ENCODE measurements at places on chromosomes 3 and 15.

GRCh38 chr3:27712136-27713077, 9.7 kb downstream of the EOMES start:
- peak; percentile 76 for DNase-seq

GRCh38 chr3:187567661-187568121, 102.5 kb downstream of the SST start:
- peak; percentile 86 for DNase-seq

GRCh38 chr15:78944669-78945407, at the start of gene CTSH:
Gene CTSH (minus strand): TSS chr15:78945046. CDS start chr15:78944981, 65 bp downstream.
- DNase-seq: peak; percentile 35

GRCh38 chr3:64266065-64266931, 41.0 kb upstream of the PRICKLE2 start:
- DNase-seq: peak; percentile 97

GRCh38 chr3:52248816-52249547, 3.4 kb downstream of the PPM1M start:
- DNase-seq: no peak

- DNase-seq: peak; percentile 81
These were observed at the start of gene MPI for GRCh38 chr15:74889883-74890664. Gene MPI (plus strand): TSS chr15:74890042. CDS start chr15:74890074, 32 bp downstream.

- DNase-seq: no peak
These were observed 10.6 kb downstream of the ACAA1 start for GRCh38 chr3:38126121-38126892.

GRCh38 chr3:187721055-187721454, 18.7 kb upstream of the RTP2 start:
- DNase-seq: no peak

- peak; percentile 53 for DNase-seq
These were observed 9.6 kb upstream of the PSMD2 start for GRCh38 chr3:184289426-184289938.

- peak; percentile 79 for DNase-seq
These were observed 340.8 kb upstream of the DCBLD2 start for GRCh38 chr3:99242271-99242670.

DNA sequence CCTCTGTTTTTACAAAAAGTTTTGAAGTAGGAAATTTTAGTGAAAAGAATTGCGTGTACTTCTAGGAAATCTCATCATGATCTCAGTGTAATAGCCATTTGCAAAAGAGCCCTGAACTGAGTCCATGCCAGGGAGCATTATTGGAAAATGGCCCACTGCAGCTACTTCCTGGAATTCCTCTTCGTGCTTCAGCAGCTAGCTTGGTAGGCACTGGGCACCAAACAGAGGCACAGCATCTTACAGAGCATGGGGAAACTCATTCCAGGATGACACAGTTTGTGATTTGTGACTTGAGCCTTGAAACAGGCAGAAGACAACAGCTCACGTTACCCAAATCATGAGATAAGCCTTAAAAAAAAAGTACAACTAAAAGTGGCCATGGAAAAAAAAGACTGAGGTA, 179.1 kb downstream of the WDR72 start:
- no peak for DNase-seq

DNA sequence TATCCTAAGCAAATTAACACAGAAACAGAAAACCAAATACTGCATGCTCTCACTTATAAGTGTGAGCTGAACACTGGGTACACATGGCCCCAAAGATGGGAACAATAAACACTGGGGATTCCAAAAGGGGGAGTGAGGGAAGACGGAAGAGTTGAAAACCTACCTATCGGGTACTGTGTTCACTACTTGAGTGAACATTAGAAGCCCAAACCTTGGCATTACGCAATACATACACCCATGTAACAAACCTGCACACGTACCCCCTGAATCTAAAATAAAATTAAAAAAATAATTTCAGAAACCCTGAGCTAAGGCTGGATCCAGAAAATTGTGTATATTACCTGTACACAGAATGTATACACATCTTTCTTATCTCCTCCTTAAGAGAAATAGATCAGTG, 42.8 kb upstream of the C3orf70 start:
- no peak for DNase-seq

GRCh38 chr3:138609898-138610266, 1.3 kb downstream of the FAIM start:
- DNase-seq: no peak

GRCh38 chr3:81352867-81353266, 408.6 kb downstream of the GBE1 start:
- DNase-seq: peak; percentile 8

DNA sequence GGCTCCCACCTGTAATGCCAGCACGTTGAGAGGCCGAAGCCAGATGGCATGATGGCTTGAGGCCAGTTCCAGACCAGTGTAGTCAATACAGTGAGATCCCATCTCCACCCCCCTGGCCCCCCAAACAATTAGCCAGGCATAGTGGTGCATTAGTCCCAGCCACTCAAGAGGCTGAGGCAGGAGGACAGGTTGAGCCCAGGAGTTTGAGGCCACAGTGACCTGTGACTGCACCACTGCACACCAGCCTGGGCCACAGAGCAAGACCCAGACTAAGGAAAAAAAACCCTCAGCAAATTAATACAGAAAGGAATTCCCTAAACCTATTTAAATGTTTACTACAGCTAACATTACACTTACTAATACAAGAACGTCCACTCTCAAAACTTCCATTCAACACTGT, 424.6 kb downstream of the SHQ1 start:
- DNase-seq: no peak

GRCh38 chr15:38149315-38149714, 103.3 kb upstream of the SPRED1 start:
- no peak for DNase-seq

GRCh38 chr3:61808526-61808925, 247.2 kb downstream of the PTPRG start:
- DNase-seq: no peak

DNA sequence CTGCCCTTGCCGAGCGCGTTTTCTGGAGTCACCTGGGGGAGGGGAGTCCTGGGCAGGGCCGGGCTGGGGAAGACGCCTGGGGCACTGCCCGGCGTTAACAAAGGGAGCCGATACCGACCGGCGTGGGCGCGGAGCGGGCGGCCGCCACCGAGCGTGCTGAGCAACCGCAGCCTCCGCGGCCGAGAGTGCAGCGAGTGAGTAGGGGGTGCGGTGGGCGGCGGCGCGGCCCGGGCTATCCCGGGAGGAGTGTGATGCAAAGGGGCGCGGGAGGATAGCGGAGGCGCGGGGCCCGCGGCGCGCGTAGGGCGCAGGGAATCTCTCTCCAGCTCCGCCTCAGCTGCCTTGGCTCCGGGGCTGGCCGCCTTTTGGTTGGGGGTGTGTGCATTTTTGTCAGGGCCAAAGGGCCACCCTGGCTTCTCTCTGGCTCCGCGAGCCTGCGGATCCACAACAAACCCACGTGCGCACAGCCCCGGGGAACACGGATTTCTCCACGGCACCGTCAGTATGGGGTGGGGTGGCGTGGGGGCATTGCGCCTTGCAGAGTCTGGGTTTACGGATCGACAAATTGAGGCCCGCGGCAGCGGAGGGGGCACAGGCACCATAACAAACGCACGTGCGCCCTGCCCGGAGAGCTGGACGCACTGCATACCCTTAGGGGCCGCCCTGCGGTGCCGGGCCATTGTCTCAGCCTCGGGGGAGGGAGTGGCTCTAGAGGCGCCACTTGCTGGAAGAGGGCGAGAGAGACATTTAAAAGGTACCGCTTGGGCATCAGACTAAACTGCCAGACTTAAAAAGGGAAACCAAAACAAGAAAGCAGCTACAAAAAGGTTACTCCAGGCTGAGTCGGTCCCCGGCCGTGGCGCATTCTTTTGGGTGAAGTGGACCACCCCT, 560 bp downstream of the ST6GAL1 start:
- peak; percentile 47 for DNase-seq

DNA sequence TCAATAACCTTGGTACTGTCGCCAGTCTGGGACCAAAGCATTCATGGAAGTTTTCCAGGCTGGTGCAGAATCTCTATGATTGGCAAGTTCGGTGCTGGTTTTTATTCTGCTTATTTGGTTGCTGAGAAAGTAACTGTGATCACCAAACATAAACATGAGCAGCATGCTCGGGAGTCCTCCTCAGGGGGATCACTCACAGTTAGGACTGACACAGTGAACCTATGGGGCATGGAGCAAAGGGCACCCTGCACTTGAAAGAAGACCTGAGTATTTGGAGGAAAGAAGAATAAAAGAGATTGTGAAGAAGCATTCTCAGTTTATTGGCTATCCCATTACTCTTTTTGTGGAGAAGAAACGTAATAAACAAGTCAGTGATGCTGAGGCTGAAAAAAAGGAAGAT, 19.1 kb upstream of the EIF2B5 start:
- no peak for DNase-seq
